ENCODE measurements at places on chromosomes 13 and 19.
A peak's percentile ranks its signal among the peaks of the same experiment; 100 is the strongest.

DNA sequence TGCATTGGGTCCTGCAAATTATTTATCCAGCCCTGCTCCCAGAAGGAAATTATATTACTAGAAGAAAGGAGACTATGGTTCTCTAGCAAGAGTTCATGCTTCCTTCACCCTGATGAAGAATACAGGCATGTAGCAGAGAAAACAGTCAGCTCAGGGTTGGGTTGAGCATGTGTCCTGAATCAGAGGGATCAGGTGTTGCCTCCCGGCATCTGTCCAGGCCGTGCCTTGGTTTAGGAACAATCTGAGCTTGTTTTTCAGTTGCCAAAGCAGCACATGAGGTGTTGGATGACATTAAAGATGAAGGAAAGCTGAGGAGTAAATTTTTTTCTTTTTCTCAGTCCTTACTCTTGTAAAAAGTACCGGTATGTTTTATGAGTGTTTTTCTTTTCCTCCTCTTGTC, 62.0 kb downstream of the KL start:
- DNase-seq = no peak

GRCh38 chr19:46014941-46015686, 7.7 kb downstream of the PGLYRP1 start:
- DNase-seq = peak; percentile 80

DNA sequence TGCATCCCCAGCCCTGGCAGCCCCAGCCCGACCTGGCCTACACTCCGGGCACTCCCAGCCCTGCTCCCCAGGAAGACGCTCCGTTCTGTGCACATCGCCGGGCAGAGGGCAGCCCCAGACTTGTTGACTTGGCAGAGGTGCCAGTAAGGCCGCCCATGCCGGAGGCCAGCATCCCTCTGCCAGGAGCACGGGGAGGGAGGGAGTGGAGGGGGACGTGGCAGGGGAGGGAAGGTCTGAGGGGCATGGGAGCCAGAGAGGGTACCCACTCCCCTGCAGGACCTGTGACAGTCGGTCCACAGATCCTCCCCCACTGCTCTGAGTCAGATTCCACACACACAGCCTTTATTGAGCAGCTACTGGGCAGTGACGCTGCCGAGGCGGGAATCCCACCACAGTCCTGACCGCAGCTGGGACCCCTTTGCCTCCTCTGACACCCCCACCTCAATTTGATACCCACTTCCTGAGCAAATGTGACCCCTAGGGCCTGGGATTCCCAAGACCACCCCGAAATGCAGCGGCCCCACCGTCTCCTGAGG, 1.9 kb upstream of the NKPD1 start:
- DNase-seq = no peak

- DNase-seq = peak; percentile 65
These were observed 687 bp downstream of the MATK start for GRCh38 chr19:3785451-3785937.

DNA sequence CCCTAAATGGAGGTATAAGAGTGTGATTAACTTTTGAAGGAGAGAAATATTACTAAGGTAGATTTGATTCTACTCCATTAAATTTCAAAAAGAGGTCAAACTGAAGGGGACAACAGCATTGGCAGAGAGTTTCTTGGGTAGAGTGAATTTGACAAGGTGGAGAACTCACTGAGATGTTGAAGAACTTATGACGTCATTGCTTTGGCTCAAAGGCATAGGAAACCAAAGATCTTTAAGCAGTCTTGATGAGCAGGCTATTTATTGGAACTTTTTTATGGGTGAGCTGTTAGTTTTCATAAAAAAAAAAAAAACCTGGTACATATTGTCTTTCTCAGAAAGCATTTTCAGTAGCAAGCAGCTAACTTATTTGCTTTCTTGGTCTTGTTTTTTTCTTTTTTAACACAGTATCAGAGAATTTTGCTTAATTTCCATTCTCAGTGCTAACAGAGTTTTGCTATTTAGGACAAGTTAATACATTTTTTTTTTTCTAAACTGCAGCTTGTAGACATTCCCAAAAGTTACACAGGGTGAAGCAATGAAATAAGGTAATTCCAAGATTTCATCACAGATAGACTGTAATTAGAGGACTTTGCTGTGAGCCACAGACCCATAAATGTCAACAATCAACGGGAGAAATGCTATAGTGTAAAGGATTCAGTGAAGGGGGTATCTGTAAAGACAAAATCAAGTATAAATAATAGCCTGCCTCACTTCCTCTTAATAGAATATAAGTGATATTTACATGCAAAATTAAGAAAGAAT, 412.2 kb upstream of the KLHL1 start:
- no peak for DNase-seq

- no peak for DNase-seq
These were observed 21.3 kb upstream of the EPHX3 start for GRCh38 chr19:15253513-15253912.

Measured in stimulated activated CD4-positive, alpha-beta T cell treated with anti-CD3 and anti-CD28 coated beads, Interleukin-15, amount 100 ng/mL, for 24 hours (primary cell).